ENCODE measurements at places on chromosomes 12 and 14.

GRCh38 chr14:50776522-50776921 is 54.4 kb downstream of the NIN start:
- no peak for DNase-seq

DNA sequence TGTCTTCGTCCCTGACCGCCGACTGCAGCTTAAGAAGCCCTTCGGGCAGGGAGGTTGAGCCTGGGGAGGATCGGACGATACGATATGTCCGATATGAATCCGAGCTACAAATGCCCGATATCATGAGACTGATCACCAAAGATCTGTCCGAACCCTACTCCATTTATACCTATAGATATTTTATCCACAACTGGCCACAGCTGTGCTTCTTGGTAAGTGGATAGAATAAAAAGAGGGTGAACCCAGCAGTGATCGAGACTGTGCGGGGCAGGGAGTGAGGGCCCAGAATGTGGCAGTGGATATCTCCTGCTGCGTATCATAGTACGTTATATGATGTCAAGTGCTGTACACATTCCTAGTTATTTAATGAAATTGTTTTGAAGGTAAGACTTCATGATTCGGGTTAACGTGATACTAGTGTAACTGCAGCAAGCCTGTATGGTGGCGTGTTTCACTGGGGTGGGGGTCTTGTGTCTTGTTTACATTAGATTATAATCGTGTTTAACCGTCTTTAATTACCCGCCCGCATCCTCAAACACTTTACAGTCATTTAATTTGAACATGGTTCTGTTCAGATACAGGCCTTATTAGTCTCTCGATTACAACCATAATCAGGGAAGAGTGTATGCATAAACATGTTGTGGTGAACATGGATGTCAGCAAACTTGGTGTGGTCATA is 1.3 kb downstream of the NAA30 start:
- DNase-seq, result no peak

- no peak for DNase-seq
These were observed 39.2 kb downstream of the ZCRB1 start for GRCh38 chr12:42286741-42287140.

- no peak for DNase-seq
These were observed 56.5 kb downstream of the KDM2B start for GRCh38 chr12:121524196-121524916.

- no peak for DNase-seq
These were observed 187.4 kb downstream of the TTC7B start for GRCh38 chr14:90628825-90629224.

DNA sequence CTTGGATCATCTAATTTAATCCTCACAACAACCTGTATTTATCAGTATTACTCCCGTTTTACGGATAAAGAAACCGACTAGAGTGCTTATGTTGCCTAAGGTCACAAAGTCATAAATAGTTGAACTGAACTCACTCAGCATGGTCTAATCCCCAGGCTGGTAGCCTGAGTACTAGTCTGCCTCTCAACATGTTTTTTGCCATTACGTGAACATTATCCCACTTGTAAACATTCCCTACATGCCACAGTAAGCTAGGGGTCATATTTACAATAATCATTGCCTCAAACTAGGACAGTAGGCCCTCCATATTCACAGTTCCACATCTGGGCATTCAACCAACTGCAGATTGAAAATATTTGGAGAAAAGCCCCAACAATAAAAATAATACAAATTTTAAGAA is 12.1 kb downstream of the SNRPF start:
- DNase-seq, result no peak

DNA sequence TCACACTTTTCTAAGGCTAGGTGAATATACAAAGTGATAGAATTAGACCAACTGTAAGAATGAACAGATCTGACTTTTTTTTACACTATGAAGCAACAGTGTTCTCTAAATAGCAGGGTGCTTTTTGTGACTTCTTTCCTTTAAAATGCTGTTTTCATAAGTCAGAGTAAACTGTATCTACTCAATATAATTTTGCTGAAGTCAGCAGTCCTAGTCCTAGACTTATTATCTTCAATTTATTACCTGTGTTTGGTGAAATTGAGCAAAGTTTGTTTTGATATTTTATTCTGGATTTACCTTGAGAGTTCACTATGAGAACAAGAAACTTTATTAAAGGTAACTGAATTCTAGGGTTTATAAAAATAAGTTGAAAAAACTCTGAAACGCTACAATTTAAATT is 651.3 kb upstream of the MIS18BP1 start:
- no peak for DNase-seq

DNA sequence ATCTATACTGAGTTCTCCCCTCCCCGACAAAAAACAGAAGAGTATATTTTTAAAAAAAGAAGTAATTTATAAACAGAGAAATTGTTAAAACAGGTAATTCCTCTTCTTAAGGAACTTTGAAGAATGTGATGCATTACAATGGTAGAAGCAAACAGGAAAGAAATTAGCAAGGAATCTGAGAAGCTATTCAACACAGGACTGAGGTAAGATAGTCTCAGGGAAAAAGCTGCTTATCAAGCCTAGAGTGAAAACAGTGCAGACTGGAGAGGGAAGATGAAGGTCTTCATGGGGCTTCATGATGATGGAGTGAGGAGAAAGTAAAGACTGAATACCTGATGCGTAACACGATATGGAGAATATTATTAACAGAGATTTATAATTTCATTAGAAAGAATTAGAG is 880.0 kb downstream of the SLC16A7 start:
- DNase-seq, result no peak

GRCh38 chr12:101019667-101020066 is 190.4 kb downstream of the SLC5A8 start:
- no peak for DNase-seq

GRCh38 chr14:52840877-52841276 is 49.5 kb upstream of the GNPNAT1 start:
- peak; percentile 6 for DNase-seq

DNA sequence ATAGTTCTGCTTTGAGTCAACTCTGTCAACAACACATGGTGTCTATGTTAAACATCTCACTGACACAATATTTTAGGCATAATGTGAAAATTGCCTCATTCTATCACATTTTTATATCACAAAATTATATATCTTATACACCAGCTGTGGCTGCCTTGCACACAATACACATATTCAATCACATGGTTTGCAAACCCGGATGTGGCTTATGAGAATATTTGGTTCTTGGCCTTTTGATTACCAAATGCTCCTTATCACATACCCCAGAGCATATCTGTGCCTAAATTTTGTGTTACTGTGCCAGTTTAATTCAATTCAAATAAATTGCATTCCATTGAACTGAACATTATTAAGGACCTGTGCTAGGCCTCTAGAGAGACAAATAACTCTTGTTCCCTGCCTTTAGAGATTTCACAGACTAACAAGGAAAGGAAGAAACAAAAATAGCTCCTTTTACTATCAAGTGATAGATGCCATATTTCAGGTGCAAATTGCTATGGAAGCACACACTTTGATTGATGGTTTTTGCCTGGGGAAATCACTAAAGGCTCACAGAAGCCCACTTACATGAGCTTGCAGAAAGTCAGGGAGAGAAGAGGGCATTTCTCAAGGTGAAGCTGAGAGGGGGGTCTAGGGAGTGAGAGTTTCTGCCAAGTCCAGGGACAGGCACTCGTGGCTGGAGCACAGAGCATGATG is 63.4 kb downstream of the PPP1R36 start:
- DNase-seq, result no peak

GRCh38 chr14:62314221-62314620 is 552.0 kb downstream of the SNAPC1 start:
- DNase-seq, result no peak

DNA sequence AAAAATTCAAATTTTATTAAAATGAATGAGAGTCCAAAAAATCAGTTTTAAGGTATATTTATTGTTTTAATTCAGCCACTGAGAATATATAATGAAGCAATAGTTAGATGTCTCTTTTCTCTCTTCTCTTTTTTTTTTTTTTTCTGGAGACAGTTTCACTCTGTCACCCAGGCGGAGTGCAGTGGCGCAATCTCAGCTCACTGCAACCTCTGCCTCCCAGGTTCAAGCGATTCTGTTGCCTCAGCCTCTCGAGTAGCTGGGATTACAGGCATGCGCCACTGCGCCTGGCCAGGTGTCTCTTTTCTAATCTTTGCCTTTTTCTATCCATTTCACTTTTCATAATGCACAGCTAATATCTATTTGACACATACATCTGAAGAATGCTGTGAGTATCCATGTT is 307.1 kb upstream of the RGS6 start:
- DNase-seq, result no peak

DNA sequence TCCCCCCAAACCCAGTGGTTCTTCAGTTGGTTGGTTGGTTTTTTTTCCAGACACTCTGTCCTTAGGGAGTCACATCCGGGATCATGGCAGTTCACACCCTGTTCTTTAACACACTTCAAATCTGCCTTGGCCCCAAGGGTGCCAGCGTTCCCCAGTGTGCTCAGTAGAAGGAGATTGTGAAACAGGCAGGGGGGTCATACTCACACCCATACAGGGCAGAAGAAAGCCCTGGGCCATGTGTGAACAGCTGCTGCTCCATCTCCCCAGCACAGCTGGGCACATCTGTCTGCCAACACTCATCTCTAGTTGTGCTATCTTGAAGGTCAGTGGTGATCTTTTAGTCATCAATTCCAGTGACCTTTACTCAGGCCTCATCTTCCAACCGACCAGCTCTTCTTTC is 64.4 kb upstream of the FUT8 start:
- DNase-seq, result no peak

- DNase-seq, result peak; percentile 37
These were observed 24.7 kb downstream of the RTRAF start for GRCh38 chr14:52013984-52014600.

DNA sequence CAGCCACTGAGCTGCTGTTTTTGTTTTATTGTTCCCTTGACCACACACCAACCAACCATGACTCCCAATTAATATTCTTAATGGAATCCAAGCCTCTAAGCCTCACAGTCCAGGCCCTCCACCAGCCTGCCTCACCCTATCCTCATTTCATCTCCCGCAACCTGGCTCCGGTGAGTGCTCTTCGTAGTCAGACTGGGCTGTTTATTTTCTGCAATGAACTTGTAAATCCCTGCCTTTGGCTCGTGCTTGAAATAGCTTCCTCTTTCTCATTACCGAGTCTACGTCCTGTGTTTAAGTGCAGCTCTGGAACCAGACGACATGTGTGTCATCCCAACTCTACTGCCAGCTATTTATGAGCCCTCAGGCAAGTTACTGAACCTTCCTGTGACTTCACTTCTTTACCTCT is 12.4 kb upstream of the ETFBKMT start:
- DNase-seq, result no peak

GRCh38 chr12:120725659-120726509 is at the start of gene ACADS:
TSS of gene ACADS (plus strand) at chr12:120725826. CDS start at chr12:120725886, 60 bp downstream.
- DNase-seq, result peak; percentile 91

- no peak for DNase-seq
These were observed 32.2 kb upstream of the DICER1 start for GRCh38 chr14:95189367-95190132.

- no peak for DNase-seq
These were observed 543.5 kb downstream of the ETNK1 start for GRCh38 chr12:23168459-23168858.

DNA sequence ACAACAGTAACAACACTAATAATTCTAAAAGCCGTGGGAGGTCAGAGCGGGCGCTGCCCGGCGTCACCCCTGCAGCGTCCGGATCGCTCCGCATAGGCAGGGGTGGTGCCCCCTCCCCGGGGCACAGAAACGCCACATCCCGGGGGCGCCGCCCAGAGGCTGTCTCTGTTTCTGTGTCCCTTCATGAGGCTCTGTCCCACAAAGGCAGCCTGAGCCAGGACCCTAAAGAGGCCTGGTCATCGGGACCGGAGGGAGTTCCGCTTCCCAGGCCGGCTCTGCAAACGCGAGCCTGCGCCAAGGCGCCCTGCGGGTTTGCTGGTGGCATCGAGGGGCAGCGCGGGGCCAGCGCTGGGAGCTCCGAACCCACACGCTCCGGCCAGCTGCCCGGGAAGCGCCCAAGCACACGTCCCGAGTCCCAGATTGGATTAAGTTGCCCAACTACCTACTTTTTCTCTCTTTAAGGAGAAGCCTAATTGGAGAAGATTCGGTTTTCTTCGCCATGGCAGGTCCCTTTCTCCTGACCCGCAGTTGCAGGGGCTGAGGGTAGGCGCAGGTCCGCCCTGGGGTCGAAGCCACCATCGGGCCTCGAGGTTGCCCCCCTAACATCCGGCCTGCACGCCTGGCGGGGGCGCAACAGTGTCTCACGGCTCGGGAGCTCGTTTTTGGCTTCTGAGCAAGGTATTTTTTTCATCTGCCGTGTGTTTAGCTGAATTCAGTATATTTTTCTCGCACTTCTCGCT is 421.7 kb downstream of the VRK1 start:
- DNase-seq, result peak; percentile 60

DNA sequence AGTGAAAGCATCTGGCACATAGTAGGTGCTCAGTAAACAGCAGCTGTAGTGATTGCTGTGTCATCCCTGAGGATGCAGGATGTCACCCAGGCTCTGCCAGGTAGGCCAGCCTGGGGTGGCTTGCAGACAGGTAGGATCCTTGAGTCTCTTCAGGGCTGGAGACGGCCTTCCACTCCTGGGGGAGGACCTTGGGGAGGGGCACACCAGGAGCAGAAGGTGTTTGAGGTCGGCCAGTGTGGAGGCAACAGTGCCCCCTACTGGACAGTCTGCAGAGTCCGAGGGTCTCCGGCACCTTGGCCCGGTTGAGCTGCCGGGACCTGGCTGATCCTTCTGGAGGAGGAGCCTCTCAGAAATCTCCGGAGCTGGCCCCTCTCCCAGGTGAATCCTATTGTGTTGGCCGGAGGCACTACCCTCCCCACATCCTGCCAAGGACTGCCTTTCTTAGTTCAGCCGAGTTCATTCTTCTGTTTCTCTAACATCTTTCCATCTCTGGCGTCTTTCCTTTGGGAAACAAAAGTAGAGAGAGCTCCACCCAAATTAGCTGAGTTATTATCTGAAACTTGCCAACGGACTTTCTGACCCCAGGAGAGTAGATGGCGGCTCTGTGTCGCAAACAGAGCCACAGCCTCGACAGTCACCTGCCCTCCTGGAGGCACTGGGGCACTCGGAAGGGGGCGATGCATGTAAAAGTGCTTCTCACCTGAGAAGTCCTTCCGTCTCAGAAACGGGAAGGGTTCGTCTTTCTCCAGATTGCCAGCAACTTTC is 41.8 kb upstream of the CLMN start:
- DNase-seq, result peak; percentile 59

GRCh38 chr12:97561619-97562290 is 99.2 kb downstream of the RMST start:
- no peak for DNase-seq

DNA sequence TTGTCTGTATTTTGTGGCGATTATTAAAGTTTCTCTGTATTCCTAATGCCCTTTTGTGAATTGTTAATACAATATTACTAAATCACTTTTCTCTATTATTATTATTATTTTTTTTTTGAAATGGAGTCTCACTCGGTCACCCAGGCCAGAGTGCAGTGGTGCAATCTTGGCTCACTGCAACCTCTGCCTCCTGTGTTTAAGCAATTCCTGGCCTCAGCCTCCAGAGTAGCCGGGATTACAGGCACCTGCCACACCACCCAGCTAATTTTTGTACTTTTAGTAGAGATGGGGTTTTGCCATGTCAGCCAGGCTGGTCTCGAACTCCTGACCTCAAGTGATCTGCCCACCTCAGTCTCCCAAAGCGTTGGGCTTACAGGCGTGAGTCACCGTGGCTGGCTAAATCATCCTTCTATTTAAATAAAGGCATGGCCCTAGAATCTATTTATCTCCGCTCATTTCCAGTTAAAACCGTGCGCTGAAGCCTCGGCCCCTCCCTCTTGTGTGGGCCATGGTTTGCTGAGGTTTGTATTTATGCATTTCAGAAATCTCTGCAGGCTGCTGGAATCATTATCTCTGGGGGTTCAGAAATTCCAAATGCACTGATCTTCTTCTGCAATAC is 1136.4 kb upstream of the TMEM132C start:
- DNase-seq, result no peak

- DNase-seq, result no peak
These were observed 24.5 kb downstream of the PRMT8 start for GRCh38 chr12:3515506-3515905.

Measured in activated naive CD4-positive, alpha-beta T cell treated with anti-CD3 and anti-CD28 coated beads for 36 hours (primary cell).